ENCODE measurements at places on chromosomes 3 and 15.
A peak's percentile ranks its signal among the peaks of the same experiment; 100 is the strongest.

- DNase-seq, result no peak
Measured at GRCh38 chr3:13880811-13881156, 913 bp upstream of the WNT7A start.

DNA sequence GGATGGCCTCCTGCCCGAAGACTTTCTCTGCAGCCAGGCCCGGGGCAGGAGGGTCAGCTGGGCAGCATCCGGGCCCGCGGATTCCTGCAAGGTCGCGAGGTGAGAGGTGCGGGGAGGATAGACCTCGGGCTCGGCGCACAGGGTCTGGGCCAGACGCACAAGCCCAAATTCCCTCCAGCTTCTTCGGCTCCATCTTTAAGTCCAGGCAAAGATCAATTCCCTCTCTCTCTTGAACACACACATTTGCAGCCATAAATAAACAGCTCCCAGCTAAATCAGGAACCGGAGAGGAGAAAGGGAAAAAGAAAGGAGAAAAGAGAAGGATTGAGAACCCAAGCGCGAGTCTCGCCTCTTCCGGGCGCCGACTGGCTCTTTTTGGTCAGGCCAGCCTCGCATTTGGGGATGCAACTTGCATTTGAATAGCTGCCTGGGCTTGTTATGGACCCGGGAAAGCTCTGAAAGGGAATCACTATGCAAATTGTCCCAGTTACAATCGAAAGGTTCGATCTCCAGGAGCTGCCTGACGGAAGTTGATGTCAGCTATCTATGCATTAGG, 14.5 kb upstream of the ONECUT1 start:
- peak; percentile 33 for DNase-seq

DNA sequence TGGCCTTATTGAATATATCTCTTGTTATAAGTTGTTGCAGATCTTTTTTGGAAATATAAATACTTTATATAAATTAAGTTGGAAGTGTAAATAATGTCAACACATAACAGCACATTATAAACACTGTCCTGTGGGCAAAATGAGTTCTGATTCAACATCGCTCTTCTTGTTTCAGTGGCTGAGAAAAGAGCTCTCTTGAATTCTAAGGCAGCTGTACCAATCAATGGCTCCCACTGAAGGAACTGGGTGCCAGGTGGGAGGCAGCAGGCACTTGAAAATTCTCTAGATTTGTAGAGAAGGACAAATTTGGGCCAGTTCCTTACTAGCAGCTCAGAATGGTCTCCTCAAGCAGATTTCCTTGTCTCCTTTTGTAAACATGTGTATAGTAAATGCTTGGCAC, 45.6 kb downstream of the CHST2 start:
- no peak for DNase-seq

DNA sequence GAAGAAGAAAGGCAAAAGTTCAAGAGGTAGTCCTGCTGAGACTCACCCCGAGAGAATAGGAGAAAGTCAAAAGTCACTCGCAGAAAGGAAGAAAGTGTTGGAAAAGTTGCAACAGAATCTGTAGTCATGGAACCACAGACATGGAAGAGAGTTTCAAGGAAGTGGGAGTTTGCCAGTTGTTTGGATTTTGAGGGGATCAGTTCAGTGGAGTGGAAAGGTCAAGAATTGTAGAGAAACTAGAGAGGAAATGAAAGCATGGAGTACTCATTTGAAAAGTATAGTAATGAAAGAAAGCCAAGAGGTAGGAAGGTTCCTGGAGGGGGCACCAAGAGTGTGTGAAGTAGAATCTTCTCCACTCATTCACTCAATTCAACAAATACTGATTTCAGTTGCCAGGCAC, 34.7 kb downstream of the SPTSSB start:
- DNase-seq, result no peak

- DNase-seq, result no peak
Measured at GRCh38 chr3:37148208-37148607, 26.2 kb downstream of the LRRFIP2 start.

DNA sequence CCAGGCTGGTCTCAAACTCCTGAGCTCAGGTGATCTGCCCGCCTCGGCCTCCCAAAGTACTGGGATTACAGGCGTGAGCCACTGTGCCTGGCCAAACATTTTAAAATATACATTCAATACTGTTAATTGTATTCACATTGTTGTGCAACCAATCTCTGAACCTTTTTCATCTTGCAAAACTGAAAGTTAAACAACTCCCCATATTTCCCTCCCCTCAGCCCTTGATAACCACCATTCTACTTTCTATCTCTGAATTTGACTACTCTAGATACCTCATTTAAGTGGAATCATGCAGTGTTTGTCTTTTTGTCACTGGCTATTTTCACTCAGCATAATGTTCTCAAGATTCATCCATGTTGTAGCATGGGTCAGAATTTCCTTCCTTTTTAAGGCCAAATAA, 30.0 kb downstream of the HMCES start:
- DNase-seq, result no peak

- no peak for DNase-seq
Measured at GRCh38 chr15:74897300-74897701, 7.5 kb downstream of the MPI start.

GRCh38 chr3:10263646-10264363, 15.5 kb downstream of the TATDN2 start:
- peak; percentile 74 for DNase-seq

- DNase-seq, result no peak
Measured at GRCh38 chr3:127746400-127747057, 73.8 kb downstream of the ABTB1 start.

DNA sequence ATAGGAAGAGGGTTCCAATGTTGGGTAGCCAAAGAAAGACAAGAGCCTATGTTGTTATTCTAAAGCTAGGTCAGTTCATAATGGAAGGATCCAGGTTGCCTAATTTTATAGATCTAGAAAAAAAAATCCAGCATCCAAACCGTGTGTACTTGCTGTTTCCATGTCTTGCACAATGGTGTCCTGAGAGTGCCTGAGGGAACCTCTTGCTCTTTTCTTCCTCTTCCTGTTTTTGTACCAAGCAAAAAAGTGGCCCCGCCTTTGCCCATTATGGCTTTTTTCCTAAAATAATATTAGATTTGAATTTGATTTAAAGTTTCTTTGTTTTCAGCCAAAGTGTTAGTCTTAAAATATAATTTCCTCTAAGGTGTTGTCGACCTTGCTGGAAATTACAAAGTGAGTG, 224.4 kb downstream of the RYR3 start:
- DNase-seq, result no peak

DNA sequence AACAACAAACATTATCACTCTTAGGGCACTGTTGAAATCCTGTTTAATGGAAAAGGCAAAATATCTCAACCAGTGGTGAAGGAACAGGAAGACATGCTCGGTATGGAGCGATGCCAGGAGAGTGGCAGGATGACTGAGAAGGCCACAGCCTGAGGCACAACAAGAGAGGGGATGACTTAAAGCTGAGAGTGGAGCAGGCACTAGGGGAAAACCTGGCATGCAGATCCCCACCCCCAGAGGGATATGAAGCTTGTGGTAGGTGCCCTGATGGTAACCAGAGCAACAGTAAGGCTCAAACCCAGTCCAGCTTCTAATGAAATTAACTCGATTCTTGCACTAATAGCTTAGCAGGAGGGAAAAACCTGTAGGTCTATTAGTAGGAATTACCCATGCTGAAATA, 40.4 kb downstream of the LYSMD4 start:
- DNase-seq, result no peak

GRCh38 chr3:50453907-50454306, 49.5 kb downstream of the CACNA2D2 start:
- no peak for DNase-seq

DNA sequence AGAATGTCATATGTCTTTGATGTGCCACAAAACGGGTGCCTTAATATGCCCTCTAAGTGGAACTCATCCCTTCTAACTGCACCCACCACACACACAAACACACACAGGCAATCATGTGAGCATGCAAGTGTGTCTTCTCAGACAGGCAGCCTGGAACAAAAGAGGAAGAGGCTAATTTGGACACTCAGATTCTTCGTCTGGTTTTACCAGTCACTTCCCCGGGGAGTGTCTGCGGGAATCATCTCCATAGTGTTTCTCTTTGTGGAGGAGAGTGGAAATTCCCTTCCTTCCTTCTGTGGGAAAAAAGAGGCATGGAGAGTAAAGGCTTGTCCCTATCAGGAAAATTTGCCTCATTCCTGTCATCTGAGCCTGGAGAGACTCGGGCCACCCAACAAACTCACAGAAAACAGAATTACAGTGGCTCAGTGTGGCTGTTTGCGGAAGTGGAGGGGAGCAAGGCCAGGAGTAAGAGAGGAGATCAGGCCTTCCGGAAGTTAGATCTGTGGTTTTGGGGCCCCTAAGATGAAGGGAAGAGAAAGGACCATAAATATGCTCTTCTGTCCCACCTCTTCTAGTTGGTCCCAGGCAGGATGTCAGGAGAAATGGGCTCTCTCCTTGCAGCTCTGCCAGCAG, 212.6 kb upstream of the SEMA6D start:
- DNase-seq, result no peak

DNA sequence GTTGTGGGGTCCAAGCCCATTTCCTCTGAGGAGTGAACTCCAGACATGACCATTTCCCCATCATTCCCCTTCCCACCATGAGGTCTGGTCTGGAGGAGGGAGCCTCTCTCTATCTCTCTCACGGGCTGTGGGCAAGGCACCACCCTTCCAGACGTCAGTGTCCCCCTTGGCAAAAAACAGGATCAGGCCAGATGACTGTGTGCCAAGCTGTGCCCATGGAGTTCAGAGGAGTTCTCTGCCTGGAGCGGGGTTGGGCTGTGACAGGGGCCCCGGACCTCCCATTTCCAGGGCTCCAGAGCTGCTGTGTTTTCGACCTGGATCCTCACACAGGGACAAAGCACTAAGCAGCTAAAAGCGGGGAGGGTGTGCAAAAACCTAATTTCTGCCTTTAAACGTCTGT, 124.5 kb downstream of the RAB11A start:
- no peak for DNase-seq

DNA sequence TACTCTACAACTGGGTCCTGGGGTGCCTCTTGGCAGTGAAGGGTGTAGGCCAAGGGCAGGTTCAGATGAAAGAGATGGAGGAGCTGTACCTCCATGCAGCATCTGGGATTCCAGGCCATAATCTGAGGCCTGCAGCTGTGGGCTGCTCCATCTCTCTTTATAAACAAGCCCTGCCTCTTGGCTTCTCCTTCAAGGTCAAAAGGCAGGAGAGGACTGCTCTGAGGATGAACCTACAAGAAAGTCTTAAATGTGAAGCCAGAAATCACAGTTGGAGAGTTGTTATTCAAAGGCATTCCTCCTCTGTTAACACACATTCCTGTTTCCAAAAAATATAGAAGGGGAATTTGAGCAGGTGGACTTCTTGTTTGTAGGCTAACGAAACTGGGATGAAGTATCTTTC, 355.5 kb downstream of the NTRK3 start:
- DNase-seq, result no peak

DNA sequence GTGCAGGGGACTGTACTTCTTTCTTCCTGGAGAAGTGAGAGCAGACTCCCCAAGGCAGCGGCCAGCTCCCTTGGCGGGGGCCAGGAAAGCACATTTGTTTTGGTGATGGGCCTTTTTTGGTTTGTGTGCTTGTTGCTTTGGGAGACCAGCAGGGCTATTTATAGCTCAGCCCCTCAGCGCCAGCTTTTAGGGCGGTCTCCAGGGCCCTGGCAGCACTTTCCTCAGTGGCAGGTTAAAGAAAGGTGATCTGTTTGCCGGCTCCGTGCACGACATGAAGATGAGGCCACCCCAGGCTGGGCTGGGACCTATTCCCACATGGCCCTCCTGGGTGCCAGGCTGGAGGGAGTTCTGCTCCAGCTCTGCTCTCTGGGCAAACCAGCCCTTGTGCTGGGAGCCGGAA, 21.8 kb downstream of the SLC6A11 start:
- no peak for DNase-seq

GRCh38 chr15:75648156-75649000, 666 bp downstream of the SNX33 start:
- no peak for DNase-seq

DNA sequence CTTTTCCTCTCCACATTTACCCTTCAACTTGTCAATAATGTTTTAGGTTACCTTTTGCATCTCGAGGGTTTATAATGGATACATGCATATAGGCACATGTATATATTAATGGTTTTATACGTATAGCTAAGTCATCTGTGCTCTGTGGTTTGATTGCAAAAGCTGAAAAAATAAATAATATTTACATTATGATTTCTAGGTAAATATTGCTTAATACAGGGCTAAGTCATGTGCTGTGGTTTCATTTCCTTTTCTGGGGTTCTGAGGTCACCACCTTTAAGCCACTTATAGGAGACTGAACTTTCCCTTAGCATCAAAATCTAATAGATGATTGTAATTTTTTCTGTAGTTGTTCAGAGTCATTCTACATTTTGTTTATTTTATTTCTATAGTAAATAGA, 33.1 kb downstream of the LPP start:
- DNase-seq, result no peak

DNA sequence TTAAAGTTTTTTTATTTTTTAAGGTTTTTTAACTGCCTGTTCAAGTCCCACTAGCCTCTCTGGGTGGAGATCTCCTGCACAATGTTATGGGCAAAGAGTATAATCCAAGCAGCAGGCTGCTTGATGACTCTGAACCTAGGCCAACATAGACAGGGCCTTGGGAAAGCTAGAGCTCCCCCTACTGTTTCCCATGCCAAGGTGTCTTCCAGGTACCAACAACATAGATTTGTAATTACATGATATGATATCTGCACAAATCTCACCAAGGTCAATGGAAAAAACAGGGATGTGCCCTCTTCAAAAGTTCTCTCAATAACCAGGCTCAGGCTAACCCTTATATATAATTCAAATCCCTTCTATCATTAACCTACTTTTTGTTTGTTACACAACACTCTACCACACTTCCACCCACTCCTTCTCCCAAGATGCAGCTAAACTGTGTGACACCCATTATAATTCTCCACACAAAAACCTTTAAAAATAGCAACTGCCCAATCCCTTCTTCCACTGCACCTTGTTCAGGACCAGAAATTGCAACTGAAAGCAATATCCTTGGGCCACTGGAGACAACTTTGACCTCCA, 43.8 kb downstream of the RBM15B start:
- no peak for DNase-seq

DNA sequence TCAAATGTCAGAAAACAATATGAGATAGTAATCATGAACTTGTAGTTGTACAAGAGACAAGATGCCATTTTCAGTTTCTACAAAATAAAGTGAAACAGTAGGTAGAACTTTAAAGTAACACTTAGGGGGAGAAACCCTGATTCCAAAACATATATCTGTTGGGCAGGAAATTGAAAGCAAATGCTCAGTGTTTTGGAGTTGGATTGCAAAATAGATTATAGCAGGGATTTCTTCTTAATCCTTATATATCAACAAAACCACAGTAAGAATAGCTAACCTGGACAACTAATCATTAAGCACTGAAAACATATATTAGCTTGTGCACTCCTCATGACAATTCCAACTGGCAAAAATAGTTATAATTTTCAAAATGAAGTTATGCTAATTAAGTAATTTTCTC, 46.9 kb downstream of the COMMD2 start:
- DNase-seq, result no peak

DNA sequence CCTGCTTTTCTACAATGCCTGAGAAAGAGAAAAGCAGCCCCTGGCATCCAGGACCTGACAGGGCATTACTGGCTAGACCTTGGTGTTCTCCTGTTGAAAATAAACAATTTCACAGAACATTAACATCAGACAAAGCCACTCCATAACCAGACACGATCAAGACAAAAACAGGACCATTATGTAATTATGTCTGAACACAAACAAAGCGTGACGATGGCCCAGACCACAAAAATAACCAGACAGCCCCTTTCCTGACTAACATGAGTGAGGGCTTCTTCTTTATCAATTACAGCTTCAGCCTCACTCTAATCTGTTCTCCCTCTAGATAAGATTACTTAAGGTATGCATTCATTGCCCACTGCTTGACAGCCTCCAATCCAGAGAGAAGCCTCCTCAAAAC, 172.7 kb upstream of the LMCD1 start:
- DNase-seq, result no peak

GRCh38 chr3:55675478-55675877, 188.4 kb upstream of the WNT5A start:
- DNase-seq, result no peak
